ENCODE measurements at places on chromosomes 4 and X. TPM values are rescaled to one million over a fixed set of nuclear protein-coding genes. Genes with fewer than 3 reads are reported as not detected.

CLNK gene
- total RNA-seq = 0.11 TPM

ARHGEF6 gene
- total RNA-seq = 5.9 TPM

CFAP99 gene
- not detected for total RNA-seq

PABPC4L gene
- 0.26 TPM for total RNA-seq

RRH gene
- not detected for total RNA-seq

USP17L29 gene
- not detected for total RNA-seq

UGT2B11 gene
- not detected for total RNA-seq

P2RY8 gene
- total RNA-seq = not detected

TBC1D19 gene
- total RNA-seq = 9.5 TPM

FUNDC1 gene
- total RNA-seq = 12.4 TPM

ATP8A1 gene
- 6.7 TPM for total RNA-seq

NIPAL1 gene
- 32.1 TPM for total RNA-seq

CT55 gene
- total RNA-seq = not detected

SLC6A14 gene
- 9.8 TPM for total RNA-seq

PPID gene
- 8.1 TPM for total RNA-seq

RHOXF2 gene
- total RNA-seq = not detected

GPR143 gene
- 8.5 TPM for total RNA-seq

FRMPD4 gene
- total RNA-seq = 0.08 TPM

IL2RG gene
- 15.0 TPM for total RNA-seq

ZNF185 gene
- total RNA-seq = 64.8 TPM

CLGN gene
- 1.1 TPM for total RNA-seq

GAGE10 gene
- not detected for total RNA-seq

BOD1L1 gene
- total RNA-seq = 35.8 TPM

TLL1 gene
- total RNA-seq = 12.9 TPM

RBPJ gene
- 35.3 TPM for total RNA-seq

NHS gene
- total RNA-seq = 7.0 TPM
